Osteoblast (primary cell): ENCODE measurements at places on chromosomes 6 and 20.

- no peak for DNase-seq
These were observed 95.8 kb downstream of the BANF2 start for GRCh38 chr20:17795501-17796071.

- no peak for DNase-seq
These were observed 470 bp downstream of the AGER start for GRCh38 chr6:32183483-32184083.

- no peak for DNase-seq
These were observed 32.5 kb downstream of the TOP1 start for GRCh38 chr20:41061155-41061554.

DNA sequence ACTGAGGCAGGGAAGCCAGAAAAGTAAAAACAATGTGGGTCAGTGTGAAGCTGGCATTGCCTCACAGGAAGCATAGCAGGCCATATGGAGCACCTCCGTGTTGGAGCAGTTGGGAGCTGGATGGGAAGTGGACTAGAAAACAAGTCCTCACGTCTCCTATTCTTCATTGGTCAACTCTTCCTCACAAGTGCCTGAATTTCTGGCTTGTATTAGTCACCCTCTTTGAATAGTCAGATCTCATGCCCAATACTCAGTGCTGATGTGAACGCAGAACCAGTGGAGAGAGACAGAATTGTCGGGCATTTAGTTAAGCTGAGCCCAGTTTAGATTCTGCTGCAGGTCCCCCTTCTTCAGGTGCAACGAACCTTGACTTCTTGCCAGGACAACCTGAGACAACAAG, 22.3 kb upstream of the RSPO3 start:
- DNase-seq, result no peak

- DNase-seq, result no peak
These were observed 175.4 kb downstream of the UTRN start for GRCh38 chr6:144460327-144461095.

DNA sequence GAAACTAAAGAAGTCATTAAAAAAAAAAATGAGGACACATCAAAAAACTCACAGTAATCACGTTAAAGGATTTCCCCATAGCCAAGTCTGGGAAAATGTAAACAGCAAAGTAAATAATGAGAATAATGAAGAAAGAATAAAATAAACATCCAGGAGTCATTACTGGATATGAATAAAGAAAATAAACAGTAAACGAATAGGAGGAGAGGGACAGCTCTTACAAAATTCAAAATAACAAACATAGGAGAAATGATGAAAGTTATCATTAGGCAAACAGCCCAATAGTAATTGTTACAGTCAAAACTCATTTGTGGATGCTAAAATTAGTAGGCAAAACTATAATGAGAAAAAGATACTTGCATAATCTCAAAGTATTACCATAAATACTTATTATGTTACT, 8.0 kb upstream of the UBD start:
- no peak for DNase-seq

DNA sequence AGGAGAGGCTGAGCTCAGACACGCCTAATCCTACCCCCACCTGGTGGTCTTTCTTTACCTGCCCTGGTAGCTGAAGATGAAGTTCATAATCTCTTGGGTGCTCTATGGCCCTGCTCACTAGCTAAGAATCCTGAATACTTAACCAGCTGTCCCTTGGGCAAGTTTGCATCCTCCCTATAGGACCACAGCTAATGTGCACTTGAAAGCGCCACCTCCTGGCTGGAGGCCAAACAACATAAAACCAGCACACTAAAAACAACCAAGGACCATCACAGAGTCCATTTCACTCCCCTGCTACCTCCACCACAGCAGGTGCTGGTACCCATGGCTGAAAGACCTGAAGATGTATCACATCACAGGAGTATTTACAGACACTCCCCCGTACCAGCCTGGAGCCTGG, 155.5 kb upstream of the SLC24A3 start:
- DNase-seq, result no peak

DNA sequence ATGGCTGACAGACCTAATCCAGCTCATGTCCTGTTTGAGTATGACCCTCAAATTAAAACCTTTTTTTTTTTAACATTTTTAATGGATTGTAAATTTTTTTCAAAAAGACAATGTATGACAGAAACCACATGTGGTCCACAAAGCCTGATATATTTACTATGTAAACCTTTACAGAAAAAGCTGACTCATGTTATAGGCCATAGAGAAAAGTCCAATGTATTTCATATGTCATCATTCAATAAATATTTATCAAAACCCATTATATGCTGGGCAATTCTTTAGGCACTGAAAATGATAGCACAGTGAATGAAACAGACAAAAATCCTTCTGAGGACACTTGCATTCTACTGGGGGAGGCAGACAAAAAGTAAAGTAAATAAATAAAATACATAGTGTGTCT, 826.2 kb upstream of the FLRT3 start:
- no peak for DNase-seq

DNA sequence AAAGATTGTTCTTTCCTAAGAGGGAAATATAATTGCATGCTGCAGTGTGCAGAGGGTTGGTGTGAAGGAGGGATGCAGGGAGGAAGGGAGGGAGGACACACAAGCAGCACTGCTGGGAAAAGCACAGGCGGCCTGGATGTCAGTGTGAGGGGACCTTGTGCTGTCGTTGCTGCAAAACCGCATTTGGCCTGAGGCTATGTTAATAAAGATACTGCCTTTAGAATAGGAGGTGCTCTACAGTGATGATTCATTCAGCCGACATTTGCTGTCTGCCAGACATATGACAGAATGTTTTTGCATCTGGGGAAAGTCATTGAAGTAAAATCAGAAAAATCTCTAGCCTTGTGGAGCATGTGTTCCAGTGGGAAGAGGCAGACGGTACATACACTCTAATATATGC, 50.5 kb upstream of the TRIM26 start:
- DNase-seq, result peak; percentile 74

DNA sequence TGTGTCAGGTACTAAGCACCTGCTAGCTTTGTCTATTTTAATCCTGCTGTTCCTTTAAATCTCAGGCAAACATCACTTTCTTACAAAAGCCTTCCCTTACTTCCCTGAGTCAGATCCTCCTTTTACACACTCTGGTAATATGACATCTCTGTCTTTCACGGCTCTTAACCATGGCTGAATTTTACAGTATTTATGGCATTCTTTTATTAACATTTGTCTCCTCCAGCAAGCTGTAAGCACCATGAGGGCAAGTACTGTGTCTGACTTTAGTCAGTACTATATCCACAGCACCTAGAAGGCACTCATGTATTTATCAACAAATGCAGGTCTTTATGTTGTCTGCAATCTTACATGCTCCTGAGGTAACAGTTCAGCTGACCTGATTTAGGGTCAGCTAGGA, 33.7 kb upstream of the HBS1L start:
- DNase-seq, result no peak

GRCh38 chr20:46853926-46854325, 40.7 kb upstream of the EYA2 start:
- DNase-seq, result no peak

DNA sequence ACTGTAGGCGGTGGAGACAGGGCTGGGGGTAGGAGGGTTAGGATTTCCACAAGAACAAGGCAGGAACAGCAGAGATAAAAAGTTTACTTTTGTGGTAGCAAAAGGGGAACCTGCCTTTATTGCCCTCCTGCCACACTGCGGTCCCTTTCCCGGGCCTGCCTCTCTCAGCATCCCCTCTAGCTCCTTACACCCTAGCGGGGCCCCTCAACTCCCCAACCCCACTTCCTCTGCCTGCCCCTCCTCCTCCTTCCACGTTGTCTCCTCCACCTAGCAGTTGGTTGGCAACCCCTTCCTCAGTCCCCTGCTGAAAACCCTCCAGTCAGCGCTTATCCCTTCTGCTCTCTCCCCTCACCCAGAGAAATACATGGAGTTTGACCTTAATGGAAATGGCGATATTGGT, 714 bp downstream of the AIF1 start:
- DNase-seq, result peak; percentile 46

GRCh38 chr20:11376998-11377397, 540.7 kb upstream of the BTBD3 start:
- DNase-seq, result no peak

- DNase-seq, result no peak
These were observed 10.3 kb upstream of the SLC22A16 start for GRCh38 chr6:110486756-110487155.

GRCh38 chr6:40535819-40536380, 51.3 kb downstream of the LRFN2 start:
- DNase-seq, result no peak

DNA sequence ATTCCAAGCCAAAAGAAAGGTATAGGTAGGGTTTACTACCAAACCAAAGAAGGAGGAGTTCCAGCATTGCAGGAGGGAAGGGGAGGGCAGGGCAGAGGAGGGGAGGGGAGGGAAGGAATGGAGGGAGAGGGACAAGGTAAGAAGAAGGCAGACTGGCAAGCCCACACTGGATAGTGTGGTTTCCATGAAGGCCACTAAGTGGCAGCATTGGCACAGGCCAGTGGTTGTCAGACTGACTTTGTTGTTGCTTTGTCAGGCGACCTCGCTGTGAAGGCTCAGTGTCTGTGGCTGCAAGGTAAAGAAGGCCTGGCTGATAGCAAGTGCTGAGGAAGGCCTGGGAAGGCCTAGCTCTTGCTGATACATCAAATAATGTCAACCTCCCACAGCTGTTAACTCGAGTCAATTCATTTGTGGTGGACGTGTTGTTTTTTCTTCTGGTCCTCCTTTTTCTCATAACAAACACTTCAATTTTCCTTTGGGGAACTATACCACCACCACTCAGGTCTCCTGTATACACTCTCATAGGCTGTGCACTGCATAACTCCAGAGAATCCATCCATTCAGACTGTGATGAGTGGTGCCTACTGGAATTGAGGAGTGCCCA, 7.7 kb upstream of the ZNF334 start:
- DNase-seq, result no peak

DNA sequence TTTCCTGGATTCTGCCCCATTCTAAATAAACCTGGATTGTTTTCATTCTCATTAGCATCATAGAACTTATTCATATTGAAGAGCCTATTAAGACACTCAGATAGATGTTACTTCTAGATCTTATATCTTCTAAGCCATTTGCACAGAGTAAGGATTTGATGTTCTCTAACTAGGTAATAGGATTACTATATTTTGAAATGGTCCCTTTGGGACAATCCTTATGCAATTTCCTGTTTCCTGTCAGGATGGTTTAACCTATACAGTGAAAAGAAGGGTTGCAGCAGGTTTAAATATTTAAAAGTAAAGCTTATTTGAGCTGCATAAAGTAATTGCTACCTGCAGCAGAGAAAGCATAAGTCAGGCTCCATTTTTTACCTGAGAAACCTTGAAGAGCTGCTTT, 860.1 kb downstream of the TFAP2A start:
- DNase-seq, result no peak

- DNase-seq, result no peak
These were observed 381.1 kb upstream of the ZFP64 start for GRCh38 chr20:52572687-52573086.

- DNase-seq, result no peak
These were observed 780 bp upstream of the TAF4 start for GRCh38 chr20:62066339-62066982.

DNA sequence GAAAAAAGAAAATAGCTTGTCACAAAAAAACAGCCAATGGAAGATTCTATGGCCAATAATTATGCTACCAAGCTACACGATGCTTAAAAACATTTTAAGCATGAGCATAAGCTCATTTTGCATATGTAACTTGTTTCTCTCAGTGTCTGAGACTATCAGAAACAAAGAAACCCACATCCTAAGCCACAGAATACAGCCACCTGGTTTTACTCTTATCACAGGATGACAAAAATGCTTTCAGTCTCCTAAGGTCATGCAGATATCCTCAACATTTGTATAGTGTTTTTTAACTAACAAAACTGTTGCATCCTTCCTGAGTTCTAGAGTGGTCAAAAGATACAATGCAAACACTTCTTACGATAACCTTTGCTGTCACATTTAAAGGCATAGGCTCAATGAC, 172.1 kb upstream of the RUNX2 start:
- no peak for DNase-seq

GRCh38 chr6:48615041-48615440, 504.0 kb upstream of the PTCHD4 start:
- DNase-seq, result peak; percentile 42

DNA sequence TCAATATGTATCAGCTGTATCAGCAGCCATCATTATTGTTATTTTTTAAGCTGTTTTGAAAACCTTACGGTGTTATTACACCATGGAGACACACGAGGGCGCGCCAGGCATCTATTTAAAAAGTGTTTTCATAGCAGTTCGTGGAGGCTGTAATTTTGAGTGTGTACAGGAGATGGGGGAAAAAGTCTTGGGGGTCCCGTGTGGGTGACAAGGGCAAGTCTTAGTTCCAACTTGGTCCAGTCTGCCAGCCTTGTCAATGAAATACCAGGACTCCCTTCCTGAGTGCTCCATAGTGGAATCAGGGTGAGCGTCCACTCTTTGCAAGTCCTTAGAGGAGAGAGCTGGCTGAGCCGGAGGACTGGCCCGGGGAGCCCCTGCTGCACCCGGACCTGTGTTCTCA, 43.3 kb downstream of the SLC2A10 start:
- peak; percentile 80 for DNase-seq

DNA sequence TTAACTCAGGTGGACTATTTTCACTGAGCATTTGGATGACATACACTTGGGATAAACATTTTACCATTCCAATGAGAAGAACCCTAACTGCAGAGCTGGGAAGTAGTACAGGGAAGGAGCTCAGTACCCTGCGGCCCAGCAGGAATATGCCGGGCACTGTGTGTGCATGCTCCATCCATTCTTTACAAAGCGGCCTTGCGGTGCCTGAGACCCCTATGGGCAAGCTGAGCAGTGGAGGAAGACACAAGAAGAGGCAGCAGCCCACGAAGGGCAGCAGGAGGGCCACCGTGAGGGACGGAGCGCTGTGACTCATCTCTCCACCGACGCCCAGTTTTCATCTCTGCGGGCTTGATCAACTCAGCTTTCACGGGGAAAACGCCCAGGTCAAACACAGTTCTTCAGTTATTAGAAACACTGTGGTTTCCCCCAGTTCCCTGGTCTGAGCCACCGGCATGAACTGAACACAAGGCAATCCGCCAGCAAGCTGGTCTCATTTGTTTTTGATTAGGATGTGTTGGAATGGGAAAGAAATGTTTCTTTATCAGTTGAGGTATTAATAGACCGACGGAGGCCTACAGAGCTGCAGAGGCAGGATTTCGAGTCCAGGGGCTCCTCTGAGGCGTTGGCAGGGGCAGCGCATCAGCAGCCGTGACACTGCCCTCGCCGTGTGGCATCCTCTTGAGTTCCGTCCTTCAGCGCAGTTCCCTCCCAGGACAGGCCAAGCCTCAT, 44.9 kb downstream of the IRF4 start:
- DNase-seq, result no peak

DNA sequence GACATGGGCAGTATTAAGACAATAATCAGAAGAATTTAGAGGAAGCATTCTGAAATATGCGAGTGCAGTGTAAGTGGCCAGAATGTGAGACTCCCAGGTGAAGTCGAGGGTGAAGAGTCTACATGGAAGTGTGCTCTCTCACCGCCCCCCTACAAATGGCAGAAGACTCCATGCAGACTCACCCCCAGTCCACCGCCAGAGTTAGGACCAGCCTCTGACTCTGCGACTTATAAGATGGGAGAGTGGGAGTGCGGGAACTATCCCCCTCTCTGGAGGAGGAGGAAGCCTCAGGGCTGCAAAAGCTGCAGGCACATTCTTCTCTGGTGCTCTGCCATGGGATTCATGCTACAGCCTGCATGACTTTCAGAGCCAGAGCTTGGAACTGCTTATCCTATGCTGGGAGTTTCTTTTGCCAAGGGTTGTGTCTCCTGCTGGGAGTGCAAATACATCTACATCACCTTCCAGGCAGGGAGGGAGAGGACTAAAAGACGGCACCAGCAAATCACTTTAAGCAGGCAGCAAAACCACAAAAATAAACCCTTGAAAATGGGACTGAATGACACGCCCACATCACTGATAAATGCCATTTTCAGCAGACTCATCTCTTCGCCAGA, 206.7 kb upstream of the SULF2 start:
- DNase-seq, result no peak
